ENCODE measurements at places on chromosomes 1 and 21. TPM values are rescaled to one million over a fixed set of nuclear protein-coding genes. Genes with fewer than 3 reads are reported as not detected.

- DNase-seq: no peak
These were observed 20.3 kb upstream of the TXLNA start for GRCh38 chr1:32159189-32159588.

GJA8 gene
- not detected for total RNA-seq

DNA sequence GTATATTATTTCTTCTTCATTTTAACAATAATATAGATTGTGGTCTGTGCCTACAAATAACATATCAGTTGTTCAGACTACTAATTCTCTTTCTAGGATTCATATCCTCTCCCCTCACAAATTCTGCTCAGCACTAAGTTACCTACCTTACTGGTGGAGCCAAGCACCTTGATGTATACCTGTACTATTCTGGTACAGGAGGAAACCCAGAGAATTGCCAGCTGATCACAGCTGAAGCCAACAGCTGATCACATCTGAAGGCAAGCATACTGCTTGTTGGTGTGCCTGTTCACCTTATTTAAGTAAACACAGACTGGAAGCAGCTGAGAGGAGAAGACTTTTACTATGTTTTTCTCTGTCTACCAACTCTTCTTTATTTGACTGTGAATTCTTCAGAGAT lies 101.8 kb downstream of the PBX1 start:
- no peak for DNase-seq

DNA sequence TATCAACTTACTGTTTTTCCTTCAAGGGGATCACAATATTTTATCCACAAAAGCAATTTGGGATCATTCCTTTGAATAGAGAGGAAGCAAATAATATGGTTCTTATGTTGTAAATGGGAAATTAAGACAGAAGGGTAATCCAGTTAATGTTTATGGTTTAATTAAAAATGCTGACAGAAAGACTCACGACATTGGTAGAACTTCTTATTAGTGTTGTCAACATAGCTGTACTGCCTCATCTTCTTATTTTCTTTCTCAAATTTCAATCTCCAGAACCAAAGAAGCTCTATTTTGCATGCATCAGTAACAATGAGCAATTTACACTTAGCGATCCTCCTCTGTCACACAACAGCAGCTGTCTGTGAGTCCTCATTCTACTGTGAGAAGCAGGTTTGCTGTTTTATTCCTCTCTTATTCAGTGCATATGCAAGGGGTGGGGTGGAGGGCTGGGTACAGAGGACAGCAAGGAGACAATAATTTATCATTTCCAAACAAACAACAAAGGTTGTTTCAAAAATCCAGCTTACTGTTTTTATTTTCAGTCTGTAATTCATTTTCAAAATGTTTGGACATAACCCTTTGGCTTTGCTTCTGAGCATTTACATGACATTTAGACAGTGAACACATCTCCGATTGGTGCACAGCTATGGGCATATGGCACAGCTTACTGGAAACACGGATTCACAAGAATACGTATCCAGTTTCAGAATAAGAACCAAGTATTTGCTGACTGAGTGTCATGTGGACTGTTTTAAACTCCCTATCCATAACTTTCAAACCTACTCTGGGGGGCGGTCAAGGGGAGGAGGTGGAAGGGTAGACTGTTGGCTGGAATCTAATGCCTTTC lies 335.9 kb downstream of the RGS7 start:
- DNase-seq: peak; percentile 30

DNA sequence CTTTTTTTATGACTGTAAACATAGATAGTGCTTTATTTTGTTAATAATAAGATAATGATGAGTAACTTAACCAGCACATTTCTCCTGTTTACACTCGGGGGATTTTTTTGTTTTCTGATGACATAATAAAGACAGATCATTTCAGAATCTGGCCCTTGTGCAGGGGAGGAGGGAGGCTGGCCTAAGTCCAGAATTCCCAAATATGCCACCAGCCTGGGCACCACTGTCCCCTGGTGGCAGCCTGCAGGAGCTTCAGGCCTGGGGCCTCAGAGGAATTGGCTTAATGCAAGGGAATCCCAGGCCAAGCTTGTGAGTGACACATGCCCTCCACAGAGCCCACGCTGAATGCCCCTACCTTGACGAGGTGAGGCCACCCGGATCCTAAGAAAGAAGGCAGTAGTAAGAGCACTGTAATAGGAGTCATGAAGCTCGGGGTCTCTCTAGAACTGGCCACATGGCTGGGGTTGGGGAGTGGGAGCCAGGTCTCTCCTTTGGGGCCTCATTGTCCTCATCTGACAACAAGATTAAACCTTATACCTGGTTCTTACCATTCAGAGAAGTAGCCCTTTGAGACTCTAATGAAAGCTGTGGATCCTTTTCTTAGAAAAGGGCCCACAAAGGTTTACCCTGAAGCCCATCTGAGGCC lies 24.1 kb downstream of the ETNK2 start:
- peak; percentile 62 for DNase-seq

GRCh38 chr1:185062710-185063370 lies 17.5 kb downstream of the RNF2 start:
- no peak for DNase-seq

DNA sequence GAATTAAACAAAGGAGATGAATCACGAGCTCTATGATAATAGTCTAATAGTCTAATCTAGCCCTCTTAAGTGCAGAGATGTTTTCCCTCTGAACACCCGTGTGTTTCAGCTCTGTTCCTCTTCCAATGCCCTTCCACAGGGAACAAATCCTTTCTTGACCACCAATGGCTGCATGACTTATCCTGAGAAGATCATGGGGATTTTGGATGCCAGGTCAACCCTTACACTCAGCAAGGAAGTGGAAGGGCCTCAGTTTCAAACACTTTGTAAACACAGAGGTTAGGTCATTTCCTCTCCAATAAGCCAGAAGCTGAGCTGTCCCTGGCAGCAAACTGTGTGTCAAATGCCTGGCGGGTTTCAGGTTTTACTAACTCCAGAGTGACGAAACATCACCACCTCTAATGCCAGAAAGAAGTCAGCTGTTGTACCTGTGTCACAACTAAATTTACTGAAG lies 200.0 kb downstream of the GABPA start:
- no peak for DNase-seq

CLCA1 gene
- total RNA-seq: 0.54 TPM
